ENCODE measurements at places on chromosomes 7 and 10.

DNA sequence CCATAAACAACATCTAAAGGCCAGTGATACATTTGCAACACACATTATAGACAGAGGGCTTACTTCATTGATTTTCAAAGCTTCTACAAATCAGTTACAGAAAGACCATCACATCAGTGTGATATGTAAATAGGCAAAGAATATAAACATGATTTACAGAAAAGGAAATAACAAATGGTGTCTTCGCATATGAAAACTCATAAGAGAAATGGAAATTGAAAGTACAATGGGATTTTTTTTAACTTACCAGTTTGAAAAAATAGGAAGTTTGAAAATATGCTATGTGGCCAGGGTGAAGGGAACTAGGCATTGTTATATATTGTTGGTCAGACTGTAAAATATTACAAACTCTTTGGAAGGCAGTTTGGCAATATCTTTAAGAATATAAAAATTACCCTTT lies 27.3 kb downstream of the SEC23IP start:
- no peak for DNase-seq

DNA sequence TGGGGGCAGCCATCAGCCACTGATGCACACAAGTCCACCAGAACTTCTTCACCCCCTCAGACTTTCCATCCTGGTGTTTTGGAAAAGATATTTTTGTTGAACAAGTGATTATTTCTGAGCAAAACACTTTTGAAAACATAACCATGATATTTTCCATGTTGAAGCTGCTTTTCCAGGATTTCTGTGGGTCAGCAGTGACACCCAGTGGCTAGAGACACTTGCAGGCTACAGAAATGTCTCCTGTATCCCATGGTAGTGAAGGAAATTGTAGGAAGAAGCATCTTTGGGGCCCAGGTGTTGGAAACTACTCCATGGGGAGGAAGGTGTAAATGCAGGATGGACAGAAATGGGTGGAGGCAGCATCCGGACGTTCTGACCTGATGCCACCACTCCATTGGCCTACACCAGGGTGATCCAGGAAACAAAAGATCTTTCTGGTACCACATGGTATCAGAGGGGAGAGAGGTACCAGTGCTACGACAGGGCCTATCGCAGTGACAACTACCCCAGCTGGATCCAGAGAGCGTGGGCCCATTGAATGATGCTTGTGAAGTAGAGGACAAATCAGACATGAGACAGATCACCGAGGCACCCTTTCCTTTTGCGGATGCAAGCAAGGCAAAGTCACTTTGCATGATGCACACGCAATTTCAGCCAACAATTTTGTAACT lies 111.7 kb upstream of the COBL start:
- peak; percentile 22 for DNase-seq

DNA sequence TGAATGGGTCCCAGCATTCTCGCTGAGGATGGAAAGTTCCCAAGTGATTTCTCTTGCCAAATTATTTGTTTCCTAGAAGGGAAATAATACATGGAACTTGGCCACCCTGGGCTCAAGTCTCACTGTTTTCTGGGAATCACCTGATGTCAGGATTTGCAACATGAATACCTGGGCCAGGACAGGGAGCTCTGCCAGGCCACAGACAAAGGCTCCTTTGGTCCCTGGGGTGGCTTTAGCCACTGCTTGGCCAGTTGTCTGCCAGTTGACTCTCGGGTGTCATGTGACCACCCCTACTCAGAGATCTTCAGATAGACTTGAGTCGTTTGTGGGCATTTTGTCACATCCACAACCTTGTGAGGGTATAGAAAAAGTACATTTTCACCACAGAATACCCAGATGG lies 258.0 kb upstream of the HABP2 start:
- DNase-seq = no peak

GRCh38 chr7:129021656-129022055 lies 33.3 kb downstream of the TNPO3 start:
- no peak for DNase-seq

- no peak for DNase-seq
These were observed 34.3 kb downstream of the MYL10 start for GRCh38 chr7:101594790-101595189.

DNA sequence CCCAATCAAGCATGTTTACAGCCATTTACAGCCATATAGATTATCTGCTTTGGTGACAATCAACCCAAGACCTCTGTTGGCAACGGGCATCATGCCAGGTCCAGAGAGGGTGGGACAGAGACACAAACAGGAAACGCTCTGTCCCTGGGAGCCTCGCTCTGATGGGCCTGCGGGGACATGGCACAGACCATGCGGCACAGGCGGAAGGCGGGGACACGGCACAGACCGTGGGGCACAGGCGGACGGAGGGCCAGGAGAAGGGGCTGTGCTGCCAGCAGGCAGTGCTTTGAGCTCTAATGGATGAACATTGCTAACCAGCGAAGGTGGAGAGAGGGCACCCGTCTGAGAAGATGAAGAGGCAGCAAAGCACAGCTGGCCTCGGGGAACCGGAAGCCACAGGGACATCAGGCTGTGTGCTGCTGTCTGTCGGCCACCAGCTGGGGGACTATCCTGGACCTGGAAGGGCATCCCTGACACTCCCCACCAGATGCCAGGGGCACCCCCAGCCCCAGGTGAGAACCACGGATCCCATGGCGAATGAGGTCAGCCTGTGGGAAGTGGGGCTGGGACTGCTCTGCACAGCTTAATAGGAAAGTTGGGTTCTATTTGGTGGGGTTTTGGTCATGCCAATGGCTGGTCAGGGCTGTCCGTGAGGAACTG lies 61.0 kb downstream of the DIP2C start:
- no peak for DNase-seq

GRCh38 chr7:51472873-51473272 lies 156.3 kb upstream of the COBL start:
- DNase-seq = no peak

DNA sequence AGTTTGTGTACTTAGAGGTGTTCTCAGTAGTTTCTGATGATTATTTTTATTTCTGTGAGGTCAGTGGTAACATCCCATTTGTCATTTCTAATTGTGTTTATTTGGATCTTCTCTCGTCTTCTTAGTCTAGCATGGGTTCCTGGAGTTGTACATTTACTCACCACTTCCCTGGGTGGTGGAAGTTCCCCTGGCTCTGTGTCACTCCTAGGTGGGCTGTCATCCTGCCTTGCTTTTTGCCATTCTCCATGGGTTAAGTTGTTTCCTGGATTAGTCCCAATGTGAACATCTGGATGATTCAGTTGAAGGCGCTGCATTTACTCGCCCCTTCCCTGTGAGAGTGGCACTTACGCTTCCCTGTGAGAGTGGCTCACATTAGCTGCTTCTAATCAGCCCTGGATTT lies 48.2 kb downstream of the GSAP start:
- no peak for DNase-seq

DNA sequence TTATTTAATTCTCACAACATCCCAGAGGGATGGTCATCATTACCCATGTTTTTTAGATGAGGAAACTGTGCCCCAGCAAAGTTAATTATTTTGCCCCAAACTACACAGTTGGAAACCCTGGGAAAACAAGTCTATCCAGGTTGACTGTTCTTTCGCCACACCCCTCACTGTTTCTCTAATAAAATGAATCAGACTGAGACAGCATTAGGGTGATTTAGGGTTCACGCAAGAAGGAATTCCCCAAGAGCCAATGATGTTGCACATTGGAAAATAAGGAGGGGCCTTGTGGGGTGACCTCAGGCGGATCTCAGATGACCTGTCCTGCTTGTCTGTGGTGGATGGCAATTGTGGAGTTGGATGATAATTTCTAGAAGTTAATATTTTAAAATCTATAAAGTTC lies 135.7 kb upstream of the TBX20 start:
- DNase-seq = no peak

- DNase-seq = no peak
These were observed 540.7 kb downstream of the HTR7 start for GRCh38 chr10:90317172-90317571.

DNA sequence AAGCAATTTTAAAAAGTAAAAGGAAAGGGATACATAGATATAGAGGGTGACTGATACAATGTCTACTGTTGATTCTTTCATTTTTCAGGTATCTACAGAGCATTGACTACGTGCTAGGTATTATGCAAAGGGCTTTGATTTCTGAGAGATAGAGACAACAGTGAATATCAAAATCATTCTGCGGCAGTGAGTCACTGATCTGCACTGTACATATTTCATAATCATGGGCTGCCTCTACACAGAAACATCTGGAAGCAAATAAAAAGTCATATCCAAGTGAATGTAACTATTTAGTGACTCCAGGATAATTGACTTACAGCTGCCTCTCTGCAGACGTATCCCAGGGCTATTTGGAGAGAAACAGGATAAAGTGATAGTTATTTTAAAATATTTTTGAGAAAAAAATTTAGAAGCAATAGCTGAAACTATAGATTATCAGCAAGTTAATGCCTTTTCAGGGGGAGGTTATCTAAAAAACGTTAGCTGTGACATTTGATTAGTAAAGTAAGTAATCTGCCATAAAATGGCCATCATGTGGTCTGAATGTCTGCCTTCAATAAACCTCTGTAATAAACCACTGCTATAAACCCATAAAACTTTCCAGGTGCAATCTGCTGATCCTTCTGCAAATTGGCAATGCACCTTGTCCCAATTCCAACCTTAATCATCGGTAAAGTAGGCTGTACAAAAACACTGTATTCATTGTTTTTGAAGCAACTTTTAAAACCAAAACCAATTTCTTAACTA lies 43.7 kb downstream of the CPXM2 start:
- DNase-seq = peak; percentile 78

- DNase-seq = no peak
These were observed 427.4 kb downstream of the SH2D4B start for GRCh38 chr10:80964955-80965614.

GRCh38 chr10:123275136-123275564 lies 120.9 kb downstream of the BUB3 start:
- no peak for DNase-seq

DNA sequence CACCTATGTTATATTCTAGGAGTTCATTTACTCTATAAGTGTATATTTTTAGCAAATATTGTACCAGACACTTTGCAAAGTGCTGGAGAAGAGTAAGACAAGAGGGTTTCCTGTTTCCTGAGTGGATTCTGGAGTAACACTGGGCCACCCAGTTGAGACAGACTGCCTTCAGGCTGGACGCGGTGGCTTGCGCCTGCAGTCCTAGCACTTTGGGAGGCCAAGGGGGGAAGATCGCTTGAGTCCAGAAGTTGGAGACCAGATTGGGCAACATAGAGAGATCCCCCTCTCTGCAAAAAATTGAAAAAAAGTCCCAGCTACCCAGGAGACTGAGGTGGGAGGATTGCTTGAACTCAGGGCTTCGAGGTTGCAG lies 772 bp upstream of the ZSCAN25 start:
- DNase-seq = no peak

GRCh38 chr10:130627346-130628045 lies 491.3 kb downstream of the GLRX3 start:
- DNase-seq = no peak

DNA sequence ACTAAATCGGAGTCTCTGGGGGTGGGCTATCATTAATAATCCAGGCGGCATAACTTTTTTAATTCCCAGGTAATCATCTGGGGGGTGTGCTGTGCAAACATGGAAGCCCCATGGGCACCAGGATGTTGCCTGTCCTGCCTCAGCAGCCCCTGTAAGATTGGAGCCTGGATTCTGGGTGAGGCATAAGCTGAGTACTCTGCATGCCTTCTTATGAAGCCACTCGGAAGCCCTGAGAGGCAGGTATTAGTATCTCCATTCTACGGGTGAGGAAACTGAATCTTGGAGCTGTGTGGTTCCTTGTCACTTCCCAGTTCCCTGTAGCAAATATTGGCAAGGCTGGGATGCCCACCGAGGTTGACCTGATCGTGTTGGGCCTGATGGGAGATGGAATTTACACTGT lies 7.4 kb upstream of the OPN4 start:
- DNase-seq = no peak

DNA sequence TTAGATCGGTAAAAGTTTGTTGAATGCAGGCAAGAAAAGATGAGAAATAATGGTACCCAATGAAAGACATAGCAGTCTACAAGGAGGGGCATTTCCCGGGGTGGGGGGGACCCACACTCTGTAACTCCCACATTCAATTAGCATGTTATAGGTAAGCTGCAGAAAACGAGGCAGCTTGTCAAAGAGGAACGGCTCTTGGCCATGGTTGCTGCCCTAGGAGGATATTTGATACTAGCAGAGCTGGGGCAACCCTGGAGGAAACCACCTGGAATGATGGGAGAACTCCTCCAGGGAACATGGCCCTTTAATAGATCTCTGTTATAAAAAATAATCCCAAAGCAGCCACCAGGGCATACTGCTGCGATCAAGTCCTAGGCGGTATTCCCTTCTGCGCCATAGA lies 98.5 kb downstream of the EGFR start:
- DNase-seq = no peak

GRCh38 chr7:11749629-11750028 lies 82.4 kb downstream of the THSD7A start:
- peak; percentile 47 for DNase-seq

DNA sequence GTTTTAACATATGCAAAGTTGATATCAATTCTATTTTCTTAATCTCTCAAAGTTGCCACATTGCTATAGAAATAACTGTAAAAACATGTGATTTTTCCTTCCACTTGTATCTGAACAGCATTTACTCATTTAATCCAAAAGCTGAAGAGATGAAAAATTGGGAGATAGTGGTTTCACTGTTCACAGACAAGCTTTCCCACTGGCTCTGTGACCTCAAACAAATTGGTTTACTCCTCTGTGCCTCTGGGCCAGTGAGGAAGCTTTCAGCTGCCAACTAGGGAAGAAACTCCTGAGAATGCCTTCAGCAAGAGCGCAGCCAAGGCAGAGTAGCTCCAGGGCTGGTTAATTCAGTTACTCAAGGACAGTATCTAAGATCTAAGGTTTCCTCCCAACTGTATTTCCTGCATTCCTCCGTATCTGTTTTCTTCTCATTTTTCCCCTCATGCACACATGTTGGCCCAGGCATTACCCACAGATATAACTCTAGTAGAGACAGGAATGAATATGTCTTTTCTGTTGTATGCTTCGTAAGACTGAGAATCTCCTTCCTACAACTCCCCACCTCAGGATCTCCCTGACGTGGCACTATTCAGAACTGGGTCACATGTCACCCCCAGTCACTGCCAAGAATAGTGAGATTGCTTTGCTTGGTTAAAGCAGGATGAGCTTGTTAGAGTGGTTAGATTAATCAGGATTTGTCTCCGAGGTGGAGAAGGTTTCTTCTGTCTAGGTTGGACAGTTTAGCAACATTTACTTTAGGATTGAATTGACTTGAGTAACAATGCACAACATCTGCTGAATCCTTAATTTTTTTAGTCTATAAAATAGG lies 315.7 kb downstream of the NRG3 start:
- no peak for DNase-seq

DNA sequence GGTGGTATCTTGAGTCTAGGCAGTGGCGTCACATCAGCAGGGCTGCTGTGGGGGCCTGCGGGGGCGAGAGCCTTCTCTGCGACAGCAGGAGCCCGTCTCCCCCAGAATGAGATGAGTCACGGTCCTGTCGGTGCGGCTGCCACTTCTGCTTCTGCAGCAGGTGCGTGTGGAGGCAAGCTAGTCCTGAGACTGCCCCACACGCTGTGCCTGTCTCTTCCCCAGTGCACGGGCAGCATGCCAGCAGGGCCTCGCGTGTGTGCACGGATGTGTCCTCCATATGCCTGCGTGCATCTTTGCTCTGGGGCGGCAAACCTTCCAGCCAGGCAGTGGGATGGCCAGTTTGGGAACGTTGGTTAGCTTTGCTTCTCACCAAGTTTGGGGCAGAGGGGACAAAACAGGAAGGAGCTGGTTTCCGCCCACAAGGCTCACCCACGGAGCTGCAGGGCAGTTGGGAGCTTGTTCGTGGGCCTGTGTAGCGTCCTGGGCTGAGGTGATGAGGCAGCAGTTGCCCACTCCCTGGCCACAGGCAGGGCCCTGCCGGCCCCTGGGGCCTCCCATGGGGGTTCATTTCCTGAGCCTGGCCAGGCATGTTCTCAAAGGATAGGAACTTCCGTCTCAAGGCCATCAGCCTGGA lies 60.8 kb upstream of the PPIF start:
- DNase-seq = peak; percentile 58

All from trophoblast cell (in vitro differentiated cells and primary cell).